ENCODE measurements at places on chromosomes 2 and 18.

- no peak for DNase-seq
Observed at GRCh38 chr2:170265321-170265720, 87.4 kb downstream of the MYO3B start.

GRCh38 chr2:30979822-30980245 lies 158.4 kb downstream of the GALNT14 start:
- peak; percentile 50 for DNase-seq

DNA sequence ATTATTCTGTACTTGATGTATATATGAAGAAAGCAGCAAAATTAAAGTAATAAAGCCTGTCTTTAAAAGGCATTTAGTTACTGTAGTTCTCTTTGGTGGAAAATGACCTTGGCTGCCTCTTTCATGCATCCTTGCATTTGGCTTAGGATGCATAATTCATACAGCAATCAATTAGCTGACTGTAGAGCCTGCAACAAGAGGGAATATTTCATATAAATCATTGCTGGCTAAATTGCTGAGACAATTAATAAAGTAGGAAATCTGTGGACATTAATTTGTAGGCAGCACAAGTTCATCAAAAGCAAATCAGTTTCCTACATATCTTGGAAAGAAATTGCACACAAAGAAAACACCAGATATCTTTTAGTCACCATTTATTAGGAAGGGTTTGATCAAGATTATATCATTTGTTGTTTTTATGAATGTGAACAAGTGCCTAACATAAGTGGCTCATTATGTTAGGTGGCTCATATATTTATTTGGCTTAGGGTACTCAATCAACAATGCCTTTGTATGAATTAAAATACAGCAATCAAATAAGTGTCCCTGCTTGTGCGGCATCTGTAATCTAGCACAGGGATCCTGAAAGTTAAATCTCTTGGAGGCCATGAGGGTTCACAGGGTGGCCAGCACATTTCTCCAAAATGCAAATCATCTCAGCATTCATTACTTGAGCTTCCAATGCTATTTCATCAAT lies 220.4 kb upstream of the SPOPL start:
- no peak for DNase-seq

DNA sequence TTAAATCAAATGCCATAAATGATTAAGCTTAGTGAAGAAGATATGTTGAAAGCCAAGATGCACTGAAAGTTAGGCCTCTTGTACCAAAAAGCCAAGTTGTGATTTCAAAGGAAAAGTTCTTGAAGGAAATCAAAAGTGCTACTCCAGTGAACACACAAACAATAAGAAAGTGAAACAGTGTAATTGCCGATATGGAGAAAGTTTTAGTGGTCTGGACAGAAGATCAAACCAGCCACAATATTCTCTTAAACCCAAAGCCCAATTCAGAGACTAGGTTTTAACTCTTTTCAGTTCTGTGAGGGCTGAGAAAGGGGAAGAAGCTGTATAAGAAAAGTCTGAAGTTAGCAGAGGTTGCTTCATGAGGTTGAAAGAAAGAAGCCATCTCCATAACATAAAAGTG lies 101.8 kb upstream of the RPE start:
- DNase-seq = no peak

DNA sequence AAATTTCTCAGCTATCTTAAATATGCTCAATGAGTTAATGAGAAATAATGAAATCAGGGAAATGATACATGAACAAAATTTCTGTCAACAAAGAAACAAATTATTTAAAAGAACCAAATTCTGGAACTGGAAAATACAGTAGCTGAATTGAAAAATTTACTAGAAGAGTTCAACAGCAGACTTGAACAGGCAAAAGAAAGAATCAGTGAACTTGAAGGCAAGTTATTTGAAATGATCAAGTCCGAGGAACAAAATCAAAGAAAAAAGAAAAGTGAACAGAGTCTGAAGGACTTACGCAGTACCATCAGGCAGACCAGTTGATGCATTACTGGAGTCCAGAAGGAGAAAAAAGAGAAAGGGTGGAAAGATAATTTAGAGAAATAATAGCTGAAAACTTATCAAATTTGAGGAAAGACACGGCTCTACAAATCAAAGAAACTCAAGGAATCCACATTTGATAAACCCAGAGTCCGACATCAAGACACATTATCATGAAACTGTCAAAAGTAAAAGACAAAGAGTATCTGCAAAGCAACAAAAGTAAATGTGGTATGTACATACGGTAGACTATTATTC lies 83.6 kb downstream of the CCDC138 start:
- no peak for DNase-seq

GRCh38 chr2:10517351-10518043 lies 69.4 kb upstream of the ODC1 start:
- DNase-seq = no peak

DNA sequence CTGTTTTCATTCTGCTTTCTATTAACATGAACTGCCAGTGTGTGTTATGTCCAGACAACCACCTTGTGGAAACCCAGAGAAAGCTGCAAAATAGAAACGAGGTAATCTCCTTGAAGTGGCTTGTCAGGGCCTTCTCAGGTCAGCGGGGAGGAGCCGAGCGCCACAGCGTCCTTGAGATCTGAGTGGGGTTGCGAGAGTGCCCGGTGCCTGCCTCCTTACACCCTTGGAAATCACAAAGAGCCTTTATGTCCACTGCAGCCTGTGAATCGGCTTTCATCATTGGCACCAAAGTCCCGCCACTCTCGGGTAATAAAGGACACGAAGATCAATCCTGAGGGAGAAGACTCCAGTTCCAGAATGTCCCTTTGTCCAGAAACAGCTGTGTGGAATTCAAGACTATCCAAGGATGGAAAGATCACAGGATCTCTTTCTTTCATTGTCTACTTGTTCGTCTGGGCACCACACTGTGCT lies 135.2 kb downstream of the HRH4 start:
- DNase-seq = no peak

- peak; percentile 9 for DNase-seq
Observed at GRCh38 chr2:121650315-121650930, 1.2 kb upstream of the CLASP1 start.

DNA sequence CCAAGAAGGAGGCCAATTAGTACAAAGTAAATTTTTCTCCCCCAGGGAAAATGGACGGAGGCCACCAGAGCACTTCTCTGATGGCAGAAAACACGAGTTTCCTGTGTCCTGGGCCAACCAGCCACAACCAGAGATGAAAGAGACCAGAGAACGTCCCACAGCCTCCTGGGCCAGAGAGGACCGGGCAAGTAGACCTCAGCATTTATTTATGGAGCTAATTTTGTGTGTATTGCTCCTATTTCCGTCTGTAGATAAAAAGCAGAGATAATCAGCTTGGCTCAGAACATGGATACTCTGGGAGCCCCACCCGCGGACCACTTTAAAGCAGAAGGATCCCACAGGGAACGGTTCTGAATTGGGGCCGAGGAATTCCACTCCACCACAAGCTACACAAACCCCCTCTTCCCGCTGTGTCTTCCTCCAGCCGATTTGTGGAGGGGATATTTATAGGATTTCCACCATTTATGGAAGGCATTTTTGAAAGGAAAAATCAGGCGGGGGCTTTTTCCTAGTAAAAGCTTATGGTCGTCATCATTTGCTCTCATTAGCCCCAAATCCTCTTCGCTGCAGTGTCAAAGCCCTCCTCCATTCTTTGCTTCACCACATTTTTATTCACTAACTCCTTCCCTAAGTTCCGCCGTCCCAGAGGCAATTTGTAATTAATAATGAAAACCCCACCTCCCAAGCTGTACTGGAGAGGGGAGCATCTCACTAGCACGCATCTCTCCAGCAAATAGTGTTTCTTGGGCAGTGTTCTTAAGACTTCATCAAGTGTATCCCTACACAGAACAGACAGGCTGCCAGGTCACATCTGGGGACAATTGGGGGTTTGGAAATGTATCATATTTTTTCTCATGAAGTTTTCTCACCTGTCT lies 43.7 kb upstream of the TWIST2 start:
- no peak for DNase-seq

GRCh38 chr2:100185516-100185915 lies 43.1 kb upstream of the AFF3 start:
- no peak for DNase-seq

DNA sequence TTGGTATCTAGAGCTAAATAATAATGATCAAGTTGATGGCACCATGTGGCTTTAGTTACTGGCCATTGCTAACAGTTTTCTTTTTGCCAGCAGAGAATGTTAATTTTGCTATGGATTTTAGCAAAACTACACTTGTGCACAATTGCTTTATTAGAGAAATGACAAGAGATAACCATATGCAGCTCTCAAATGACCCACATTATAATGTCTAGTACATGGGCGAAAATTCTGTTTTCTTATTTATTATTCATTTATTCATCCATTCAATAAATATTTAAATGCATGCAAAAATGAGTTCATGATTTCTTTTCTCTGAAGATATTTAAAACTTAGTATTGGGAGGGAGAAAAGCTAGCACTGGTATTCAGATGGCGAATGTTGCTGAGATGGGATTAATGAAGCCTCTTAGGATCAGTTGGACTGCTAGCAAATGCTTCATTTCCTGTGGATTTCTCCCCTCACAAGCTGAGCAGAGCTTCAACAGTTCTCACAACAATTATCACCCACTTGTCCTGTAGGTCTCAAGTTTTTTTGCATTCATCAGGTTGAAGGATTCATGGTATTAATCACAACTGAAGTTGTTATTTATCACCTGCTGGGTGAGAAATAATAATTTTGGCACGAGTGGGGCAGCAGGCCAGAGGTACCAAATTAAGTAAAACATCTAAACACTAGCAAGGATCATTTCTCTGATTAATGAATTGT lies 95.2 kb downstream of the MTX2 start:
- no peak for DNase-seq

DNA sequence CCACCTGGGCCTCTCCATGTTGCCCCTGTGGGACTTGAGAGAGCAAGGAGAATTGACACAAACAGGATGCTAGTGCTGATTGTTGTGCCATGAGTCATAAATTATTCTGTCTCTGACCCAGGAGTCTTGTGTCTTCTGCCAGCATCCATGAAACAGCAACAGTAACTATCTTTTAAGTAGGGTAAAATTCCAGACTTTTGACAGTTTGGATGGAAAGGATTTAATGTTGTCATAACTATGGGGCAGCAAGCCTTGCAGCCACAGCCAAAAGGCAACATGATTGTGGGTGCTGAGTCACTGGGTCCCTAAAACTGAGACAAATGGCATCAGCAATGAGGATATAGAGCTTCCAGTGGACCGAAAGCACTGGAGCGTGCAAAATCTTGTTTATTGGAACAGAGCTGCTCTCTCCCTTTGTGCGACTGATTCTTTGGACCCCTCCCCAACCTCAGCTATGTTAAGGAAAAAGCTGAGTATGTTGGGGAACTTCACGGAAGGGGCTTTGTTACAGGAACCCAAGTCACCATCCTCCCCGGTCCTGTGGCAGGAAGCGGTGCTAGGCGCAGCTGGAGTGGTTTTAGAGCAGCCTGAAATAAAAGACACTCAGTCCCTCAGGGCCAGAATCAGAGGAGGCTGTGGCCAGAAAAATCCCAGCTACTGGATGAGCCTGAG lies 9.6 kb upstream of the ITPRIPL1 start:
- DNase-seq = peak; percentile 50

- no peak for DNase-seq
Observed at GRCh38 chr2:142880279-142880678, 2.8 kb downstream of the KYNU start.

DNA sequence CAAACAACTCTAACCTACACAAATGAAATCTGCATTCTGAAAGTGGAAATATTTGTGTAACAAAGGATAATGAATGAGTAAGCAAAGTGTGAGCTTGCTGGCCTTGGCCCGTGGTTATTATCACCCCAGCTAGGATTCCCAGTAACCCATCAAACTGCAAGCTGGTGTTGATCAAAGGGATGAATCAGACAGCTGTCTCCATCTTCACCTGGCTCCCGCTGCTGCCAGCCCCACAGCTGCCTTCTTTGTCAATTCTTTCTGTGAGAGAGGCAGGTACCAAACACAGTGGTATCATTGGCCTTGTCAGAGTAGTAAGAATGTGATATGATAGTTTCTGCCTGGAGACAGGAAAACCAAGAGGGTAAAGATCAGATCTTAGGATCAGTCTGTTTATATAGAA lies 25.2 kb upstream of the RGPD4 start:
- DNase-seq = no peak

- no peak for DNase-seq
Observed at GRCh38 chr2:240440704-240441320, 5.3 kb downstream of the GPC1 start.

GRCh38 chr2:212975333-212975732 lies 176.1 kb downstream of the IKZF2 start:
- no peak for DNase-seq

DNA sequence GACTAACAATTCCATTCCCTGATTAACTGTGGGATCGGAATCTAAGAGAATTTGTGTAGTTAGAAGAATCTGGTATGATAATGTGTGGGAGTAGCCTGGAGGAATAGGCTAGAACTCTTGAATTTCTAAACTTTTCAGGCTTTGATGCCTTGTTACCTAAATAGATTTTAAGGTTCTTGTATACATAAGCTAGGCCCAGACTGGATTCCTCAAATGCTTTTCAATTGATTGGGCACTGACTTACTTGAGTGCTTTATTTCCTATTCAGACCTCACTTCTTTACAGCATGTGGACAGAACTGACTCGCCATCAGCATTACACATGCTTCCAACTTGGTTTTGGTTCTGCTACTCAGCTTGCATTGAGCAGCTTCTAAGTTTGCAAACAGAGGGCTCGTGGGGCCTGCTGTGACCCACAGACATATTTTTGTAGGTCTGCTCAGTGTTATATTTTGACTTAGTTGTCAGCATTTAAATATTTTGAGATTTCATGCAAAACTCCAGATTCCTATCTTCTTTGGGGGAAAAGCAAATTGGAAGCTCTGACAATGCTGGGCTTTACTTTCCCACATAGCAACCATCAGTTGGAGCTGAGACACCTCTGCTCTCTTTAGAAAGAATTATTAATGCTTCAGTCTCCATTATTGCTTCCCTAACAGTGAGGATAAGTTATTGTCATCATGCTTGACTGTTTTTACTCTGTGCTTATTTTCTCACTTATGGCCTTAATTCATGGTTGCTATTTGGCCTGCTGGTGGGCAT lies 5.7 kb downstream of the PARD3B start:
- DNase-seq = no peak
